Mesothelial cell of epicardium (in vitro differentiated cells): ENCODE measurements at places on chromosomes 12 and 14.

DNA sequence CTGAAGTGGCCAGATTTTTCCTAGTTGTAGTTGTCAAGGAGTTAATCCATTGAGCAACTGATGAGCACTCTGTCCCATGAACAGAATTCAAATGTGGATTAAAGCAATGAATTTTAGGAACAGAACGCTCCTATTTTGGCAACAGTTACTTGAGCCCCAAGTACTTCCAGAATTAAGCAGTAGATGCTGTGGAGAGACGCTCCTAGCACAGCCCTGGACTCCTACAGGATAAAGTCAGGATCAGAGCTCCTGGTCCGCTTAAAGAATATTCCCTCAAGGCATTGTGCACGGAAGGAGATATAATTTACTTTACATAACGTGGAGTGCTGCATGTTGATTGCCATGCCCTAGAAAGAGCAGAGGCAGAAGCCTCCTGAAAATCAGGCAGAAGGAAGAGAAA lies 53.4 kb downstream of the FLRT2 start:
- DNase-seq, result no peak

DNA sequence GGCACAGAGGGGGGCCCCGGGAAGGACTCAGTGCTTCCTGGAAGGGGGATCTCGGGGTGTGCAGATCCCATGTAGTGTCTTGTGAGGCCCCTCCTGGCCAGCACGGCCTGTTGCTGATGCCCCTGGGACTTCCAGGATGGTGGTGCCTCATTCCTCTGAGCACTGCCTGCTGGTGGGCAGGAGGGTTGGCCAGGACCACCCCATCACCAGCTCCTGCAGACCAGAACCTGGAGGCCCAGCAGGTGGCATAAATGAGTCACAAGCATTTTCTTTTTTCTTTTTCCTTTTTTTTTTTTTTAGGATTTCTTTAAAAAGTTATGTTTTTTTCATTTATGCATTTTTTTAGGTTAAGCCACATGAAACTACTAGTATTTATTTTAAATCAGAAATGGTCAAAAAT lies 8.0 kb downstream of the MMP17 start:
- DNase-seq, result no peak

- no peak for DNase-seq
Measured at GRCh38 chr12:128829861-128830504, 6.2 kb upstream of the SLC15A4 start.

GRCh38 chr12:48017496-48017895 lies 13.2 kb upstream of the COL2A1 start:
- DNase-seq, result no peak

- no peak for DNase-seq
Measured at GRCh38 chr14:48430805-48431204, 755.4 kb upstream of the MDGA2 start.

GRCh38 chr12:67716817-67717216 lies 68.3 kb downstream of the DYRK2 start:
- no peak for DNase-seq

DNA sequence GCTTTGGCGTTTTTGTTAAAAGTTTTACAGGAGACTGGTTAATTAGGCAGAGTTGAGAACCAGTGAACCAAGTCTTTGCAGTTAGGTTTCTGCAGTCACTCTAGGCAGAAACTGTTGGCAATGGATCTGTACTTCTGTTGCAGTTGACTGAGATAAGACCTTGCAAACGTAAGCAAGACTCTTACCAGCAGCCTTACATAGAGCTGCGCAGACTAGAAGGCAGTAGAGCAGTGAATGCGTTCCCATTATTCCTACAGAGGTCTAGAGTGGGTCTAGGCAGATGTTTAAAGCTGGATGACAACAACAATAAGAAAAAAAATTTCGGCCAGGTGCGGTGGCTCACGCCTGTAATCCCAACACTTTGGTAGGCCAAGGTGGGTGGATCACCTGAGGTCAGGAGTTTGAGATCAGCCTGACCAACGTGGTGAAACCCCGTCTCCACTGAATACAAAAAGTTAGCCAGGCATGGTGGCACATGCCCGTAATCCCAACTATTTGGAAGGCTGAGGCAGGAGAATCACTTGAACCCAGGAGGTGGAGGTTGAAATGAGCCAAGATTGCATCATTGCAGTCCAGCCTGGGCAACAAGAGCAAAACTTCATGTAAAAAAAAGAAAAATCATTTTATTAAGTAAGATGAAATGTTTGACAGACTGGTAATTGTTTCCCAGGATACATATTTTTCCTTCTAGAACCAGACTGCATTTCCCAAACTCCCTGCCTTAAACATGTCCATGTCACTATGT lies 12.3 kb downstream of the RNASE9 start:
- DNase-seq, result no peak

DNA sequence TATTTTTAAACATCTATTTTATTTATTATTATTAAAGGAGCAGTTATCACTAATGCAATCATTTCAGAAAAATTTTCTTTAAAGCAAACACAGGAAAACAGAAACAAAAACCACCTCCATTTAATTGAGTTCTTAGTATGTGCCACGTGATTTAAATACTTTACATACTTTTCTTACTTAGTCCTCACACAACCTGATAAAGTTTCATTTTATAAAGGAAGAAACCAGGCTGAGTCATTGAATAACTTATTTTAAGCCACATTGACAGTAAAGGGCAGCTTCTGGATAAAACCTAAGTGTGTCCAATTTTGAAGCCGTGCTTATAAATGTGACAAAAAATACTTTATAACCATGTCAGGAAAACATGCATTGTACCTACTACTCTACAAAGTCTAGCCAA lies 57.1 kb upstream of the PCED1B start:
- DNase-seq, result no peak

- DNase-seq, result peak; percentile 58
Measured at GRCh38 chr12:89353188-89353822, 1.0 kb upstream of the DUSP6 start.

GRCh38 chr12:68614105-68614679 lies 3.5 kb downstream of the RAP1B start:
- no peak for DNase-seq

DNA sequence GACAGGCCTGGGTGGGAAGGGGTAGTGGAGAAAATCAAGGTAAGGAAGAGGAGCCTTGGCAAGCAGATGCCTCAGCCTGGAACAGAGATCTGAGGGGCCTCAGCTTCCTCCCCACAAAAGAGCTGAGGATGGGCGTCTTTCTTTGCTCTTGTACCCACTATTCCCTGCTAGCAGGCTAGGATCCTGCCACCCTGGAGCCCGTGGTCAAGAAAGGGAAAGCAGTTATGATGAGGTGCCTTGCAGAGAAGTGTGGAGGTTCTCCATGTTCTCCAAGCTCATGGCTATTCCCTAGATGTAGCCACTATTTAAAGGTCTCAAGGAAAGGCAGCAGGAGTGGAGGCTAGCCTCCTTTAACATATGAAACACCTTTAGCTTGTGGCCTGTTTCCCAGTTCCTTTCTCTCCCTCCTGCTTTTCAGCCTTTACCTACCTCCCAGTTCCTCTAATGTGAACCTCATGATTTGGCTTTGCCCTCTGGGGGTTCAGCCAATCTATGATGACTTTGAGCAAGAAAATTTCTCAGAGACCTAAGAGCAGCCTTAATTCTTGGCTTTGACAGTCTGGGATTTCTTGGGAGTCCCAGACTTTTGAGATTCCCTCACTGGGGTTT lies 1.1 kb downstream of the IKZF4 start:
- DNase-seq, result no peak

DNA sequence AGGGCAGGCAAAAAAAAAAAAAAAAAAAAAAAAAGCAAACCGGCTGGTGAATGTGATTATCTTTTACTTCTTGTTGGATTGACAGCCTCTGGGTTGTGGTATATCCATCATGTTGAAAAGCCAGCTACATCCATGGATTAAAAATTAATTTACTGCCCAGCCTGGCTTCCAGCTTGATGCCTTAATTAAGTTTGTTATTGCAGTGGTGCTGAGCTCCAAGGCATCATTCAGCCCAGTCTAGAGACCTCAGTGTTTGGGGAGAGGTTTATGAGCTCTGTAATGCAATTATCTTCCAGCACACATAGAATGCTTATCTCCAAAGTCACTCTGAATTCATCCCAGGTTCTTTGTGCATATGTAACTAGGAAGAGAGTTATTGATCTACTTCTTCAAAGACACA lies 114.8 kb downstream of the RIMBP2 start:
- DNase-seq, result no peak

GRCh38 chr14:74515891-74516412 lies 22.4 kb downstream of the ISCA2 start:
- DNase-seq, result no peak

GRCh38 chr14:81315341-81315740 lies 84.8 kb downstream of the STON2 start:
- DNase-seq, result no peak

DNA sequence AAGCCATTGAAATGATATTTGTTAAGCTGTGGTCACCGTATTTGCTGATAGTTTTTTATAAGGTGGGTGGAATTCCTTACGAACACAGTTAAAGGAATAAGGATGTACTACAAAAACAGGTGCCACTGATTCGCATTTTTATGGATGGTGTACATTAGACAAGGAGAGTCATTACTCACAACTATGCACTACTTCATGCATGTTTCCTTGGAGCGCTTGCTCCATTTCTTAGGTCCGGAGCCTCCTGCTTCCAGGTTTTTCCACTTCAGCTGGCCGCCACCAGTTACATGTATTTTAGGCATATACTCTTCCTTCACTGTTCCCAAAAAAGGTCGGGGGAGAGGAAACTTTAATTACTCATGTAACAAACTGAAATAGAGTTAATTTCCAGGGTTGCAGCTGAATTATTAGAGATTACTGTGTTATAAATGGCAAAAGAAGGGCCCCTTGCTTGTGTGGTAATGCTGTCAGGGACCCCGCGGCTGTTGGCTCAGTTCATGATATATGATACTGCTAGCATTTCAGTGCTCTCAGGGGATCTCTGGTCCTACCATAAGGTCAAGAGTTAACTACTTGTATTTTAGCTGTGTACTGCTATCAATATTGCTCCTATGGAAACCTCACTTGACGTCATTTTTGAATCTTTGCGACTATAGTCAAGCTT lies 454.7 kb downstream of the NPAS3 start:
- DNase-seq, result no peak

GRCh38 chr12:77553976-77554619 lies 276.6 kb upstream of the NAV3 start:
- no peak for DNase-seq

GRCh38 chr14:55514819-55515490 lies 65.1 kb upstream of the KTN1 start:
- DNase-seq, result no peak

- no peak for DNase-seq
Measured at GRCh38 chr14:49641697-49642129, 6.7 kb upstream of the DNAAF2 start.

DNA sequence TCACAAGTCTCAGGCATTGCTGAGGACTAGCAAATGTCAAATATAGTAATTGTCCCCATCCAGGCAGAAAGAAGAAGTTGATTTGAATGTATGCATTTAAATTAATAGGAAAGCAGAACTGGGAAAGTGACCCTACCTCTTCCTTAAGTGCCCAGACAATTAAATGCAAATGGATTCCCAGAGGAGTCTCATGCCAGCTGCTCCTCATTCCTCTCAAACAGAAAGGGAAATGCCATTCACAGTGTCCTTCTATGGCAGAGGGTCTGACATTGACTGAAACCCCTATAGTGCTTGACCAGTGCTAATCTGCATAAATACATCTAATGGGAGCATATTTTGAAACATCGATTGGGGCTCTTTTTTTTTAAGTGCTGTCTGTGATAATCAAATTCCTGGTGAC lies 292.4 kb upstream of the SEL1L start:
- no peak for DNase-seq

DNA sequence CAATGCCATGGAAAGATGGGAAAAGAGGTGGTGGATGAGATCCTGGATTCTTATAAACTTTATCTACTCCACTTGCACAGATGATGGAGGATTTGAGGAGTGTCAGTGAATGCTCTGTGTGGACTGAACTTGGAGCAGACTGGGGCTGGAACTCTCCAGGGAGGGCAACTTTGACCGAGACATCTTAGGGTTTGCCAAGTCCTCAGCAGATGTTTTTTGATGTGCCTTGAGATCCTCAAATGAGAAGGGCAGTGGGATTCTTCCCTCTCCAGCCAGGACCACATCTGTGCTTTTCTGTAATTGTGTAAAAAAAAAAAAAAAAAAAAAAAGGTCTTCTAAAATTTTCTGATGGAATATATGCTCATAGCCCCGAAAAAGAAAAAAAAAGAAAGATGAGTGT lies 23.0 kb upstream of the MYL2 start:
- no peak for DNase-seq

- no peak for DNase-seq
Measured at GRCh38 chr12:106769546-106769945, 4.9 kb upstream of the RIC8B start.

GRCh38 chr12:53603804-53604203 lies 22.4 kb downstream of the ATF7 start:
- no peak for DNase-seq

GRCh38 chr14:95300002-95300696 lies 19.6 kb downstream of the CLMN start:
- no peak for DNase-seq

GRCh38 chr12:45987340-45987727 lies 3.0 kb downstream of the SCAF11 start:
- DNase-seq, result no peak

- DNase-seq, result no peak
Measured at GRCh38 chr14:40398981-40399380, 966.7 kb upstream of the FBXO33 start.

GRCh38 chr12:26704684-26705460 lies 128.1 kb downstream of the ITPR2 start:
- no peak for DNase-seq

DNA sequence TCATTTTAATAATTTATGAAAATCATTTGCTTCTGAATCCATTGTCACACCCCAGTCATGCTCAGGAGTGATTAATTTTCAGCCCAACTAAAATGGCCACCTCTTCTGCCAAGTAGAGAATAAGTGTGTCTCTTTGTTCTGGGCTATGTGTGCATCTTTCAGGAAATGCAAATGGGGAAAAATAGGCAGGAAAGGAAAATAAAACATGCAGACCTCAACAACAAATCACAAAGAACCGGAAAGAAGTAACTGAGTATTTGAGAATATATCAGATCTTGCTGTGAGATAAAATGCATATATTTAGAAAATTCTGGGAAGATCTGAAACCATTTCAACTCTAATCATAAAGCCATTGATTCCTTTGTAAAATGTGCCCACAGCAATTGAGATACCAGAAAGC lies 763.9 kb downstream of the GALC start:
- DNase-seq, result no peak

DNA sequence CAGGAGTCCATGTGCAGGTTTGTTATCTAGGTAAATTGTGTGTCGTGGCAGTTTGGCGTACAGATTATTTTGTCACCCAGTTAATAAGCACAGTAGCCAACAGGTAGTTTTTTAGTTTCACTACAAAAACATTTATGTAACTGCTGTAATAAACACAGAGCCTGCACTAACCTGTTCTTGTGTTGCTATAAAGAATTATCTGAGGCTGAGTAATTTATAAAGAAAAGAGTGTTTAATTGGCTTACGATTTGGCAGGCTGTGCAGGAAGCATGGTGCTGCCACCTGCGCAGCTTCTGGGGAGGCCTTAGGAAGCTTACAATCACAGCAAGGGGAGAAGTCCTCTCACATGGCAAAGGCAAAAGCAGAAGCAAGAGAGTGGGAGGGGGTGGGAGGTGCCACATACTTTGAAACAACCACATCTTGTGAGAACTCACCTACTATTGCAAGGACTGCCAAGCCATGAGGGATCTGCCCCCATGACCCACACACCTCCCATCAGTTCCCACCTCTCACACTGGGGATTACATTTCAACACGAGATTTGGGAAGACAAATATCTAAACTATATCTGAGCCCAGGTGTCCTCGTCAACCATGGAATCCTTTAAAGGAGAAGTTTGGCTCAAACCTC lies 266.4 kb upstream of the GRIP1 start:
- DNase-seq, result no peak

- DNase-seq, result no peak
Measured at GRCh38 chr14:75343911-75344310, 65.3 kb downstream of the FOS start.
